Fibroblast of gingiva (primary cell): ENCODE measurements at places on chromosomes 6 and 20.

DNA sequence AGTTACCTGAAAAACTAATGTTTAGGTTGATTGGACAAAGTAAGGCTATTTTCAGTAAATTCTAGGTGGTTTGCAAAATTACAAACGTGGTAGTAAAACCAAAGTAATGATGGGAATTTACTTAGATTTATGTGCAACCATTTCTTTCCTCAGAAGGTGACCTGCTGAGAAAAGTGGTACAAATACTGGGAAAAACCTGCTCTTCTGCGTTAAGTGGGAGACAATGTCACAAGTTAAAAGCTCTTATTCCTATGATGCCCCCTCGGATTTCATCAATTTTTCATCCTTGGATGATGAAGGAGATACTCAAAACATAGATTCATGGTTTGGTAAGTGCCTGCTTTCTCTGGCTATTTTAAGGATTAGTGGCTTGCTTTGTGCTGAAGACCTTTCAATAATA is 18.2 kb downstream of the TPX2 start:
- DNase-seq, result no peak

- peak; percentile 21 for DNase-seq
Measured at GRCh38 chr20:41309817-41310216, 7.7 kb downstream of the ZHX3 start.

DNA sequence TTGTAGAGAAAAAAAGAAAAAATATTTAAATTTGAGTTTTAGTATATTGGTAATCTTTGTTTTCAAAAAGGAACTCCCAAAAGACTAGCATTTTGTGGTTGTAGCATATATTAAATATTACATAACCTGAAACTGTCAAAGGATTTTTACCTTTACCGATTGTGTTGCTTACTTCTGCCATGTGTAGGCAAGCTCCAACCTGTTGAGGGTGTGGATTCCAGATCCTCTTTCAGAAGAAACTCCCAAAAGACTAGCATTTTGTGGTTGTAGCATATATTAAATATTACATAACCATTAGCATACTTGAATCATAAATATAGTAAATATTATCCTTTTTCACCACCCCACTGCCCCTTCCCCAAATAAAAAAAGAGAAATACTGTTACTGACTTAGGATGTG is 3.2 kb downstream of the DSE start:
- DNase-seq, result no peak

DNA sequence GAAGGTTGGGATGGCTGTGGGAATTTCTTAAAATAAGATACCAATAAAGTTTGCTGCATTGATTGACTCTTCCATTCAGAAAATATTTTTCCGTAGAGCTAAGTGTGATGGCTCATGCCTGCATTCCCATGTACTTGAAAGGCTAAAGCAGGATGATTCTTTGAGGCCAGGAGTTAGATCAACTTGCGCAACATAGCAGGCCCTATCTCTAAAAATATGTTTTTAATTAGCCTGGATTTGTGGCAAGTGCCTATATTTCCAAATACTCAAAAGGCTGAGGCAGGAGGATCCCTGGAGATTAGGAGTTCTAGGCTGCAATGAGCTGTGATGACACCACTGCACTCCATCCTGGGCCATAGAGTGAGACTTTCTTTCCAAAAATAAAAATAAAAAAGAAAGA is 431.2 kb upstream of the PTCHD4 start:
- DNase-seq, result peak; percentile 66

DNA sequence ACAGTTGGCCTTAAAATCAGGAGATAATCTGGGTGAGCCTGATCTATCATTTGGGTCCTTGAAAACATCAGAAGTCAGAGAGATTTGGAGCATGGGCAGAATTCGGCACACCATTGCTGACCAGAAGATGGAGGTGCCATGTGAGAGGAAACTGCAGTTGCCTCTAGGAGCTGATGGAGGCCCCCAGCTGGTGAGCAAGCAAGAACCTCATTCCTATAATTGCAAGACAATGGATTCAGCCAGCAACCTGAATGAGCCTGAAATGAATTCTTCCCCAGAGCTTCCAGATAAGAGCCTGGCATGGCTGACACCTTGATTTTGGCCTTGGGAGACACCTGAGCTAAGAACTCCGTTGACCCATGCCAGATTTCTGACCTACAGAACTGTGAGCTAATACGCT is 76.3 kb upstream of the FYN start:
- no peak for DNase-seq

GRCh38 chr6:64774881-64775280 is 932.1 kb downstream of the EYS start:
- no peak for DNase-seq

GRCh38 chr20:23049201-23050075 is at the start of gene THBD:
Gene THBD (minus strand): TSS chr20:23049672. CDS start chr20:23049504, 168 bp downstream.
- DNase-seq, result peak; percentile 71
